Urinary bladder (tissue), 4 donors: ENCODE measurements at places on chromosomes 6 and 20.

DNA sequence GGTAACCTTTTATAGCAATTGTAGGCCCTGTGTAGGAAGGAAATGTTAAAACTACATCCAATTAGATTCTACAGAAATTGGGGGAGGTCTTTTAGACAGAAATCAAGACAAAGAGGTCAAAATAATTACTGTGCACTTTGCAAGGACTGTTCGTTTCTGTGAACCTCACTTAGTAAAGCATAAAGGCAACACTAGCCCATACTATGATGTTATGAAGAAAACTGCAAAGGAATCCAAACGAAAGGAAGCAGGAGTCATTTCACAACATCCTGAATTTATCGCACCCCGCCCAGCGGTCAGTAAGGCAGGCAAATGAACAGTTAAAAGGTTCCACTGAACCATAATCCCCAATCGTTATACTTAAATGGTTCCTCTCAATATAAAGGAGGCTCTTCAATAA, 429.5 kb upstream of the ARID1B start:
- DNase-seq = no peak

GRCh38 chr6:79466207-79466834, 70.9 kb downstream of the LCA5 start:
- no peak for DNase-seq

DNA sequence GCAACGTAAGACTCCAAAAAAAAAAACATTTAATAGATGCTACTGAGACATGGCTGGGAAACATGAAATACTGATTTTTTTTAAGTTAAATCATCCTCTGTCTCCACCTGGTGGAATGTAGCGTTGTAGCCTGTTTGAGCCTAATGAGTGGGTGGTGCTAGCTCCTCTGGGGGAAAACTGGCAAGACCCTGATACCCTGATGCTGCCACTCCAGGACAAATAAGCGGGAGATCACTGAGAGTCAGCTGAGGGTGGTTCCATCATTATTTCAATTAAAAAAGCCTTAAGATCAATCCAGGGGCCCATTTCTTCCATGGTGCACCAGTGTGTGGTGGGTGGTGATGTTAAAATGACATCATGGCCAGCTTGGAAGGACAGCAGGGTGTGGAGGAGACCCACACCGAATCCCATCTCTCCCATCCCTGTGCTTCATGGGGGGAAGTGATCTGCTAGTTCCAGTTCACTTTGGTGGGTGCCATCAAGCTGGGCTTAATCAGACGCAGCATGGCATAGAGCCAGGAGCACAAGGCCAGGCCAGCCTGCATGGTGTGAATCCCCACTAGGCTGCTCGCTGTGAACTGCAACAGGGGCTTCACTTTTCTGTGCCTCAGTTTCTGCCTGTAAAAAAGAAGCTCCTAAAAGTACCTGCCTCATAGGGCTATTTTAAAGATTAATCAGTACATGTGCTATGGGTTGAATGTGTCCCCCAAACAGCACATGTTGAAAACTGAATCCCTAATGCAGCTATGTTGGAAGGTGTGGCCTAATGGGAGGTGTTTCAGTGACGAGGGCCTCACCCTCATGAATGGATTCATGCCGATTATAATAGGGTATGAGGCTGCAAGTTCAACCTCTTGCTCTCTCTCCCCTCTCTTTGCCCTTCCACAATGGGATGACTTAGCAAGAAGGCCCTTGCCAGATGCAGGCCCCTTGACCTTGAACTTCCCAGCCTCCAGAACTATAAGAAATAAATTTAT, 13.0 kb upstream of the MRPS10 start:
- no peak for DNase-seq

DNA sequence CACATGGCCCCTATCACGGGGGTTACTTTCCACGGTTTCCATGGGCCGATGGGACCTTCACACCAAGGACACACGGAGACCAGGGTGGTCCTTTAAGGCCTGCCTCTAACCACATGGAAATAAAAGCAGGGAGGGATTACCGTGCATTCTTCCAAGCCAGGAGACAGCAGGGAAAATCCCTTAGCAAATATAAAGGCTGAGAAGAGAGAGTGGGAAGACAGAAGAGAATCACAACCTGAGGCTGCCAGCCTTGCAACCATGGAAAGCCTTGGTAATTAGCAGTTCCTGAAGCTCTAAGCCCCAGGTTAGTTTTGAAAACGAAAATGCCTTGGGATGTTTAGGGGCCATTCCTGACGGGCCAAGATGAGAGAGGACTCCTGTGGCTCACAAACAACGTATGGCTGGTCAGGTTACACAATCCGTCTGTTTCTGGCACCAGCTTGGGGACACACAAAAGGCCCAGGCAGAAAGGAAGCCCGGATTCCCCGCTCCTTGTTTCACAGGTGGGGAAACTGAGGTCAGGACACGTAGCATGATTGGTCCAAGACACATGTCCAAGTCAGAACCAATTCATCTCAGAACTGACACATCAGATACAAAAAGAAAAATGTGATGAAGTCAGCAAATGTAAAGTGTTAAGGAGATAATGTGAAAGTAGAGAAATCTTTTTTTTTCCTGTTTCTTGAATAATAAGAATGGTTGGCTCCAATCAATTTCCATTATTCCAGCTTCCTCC, 2.8 kb downstream of the PREX1 start:
- DNase-seq = no peak

DNA sequence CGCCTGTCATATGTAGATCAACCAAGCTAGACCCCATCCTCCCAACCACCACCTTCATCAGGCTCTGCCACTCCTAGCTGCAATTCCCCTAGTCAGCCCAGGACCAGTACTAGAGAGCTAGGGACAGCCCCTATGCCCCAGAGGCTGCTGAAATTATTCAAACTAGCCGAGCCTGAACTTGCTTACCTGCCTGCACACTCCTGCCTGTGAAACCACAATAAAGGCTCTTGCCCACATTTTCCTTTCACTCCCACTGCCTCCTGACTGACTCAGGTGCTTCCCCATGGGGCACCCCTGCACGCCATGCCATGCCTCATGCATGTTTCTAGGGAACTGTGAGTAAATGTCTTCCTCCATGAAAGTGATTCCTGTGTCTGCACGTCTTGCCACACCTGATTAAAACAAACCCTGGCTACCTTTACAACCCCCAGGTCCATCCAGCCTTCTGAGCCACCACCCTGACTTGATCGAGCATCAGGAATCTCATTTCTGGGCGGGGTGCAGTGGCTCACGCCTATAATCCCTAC, 66.5 kb upstream of the IER3 start:
- no peak for DNase-seq

DNA sequence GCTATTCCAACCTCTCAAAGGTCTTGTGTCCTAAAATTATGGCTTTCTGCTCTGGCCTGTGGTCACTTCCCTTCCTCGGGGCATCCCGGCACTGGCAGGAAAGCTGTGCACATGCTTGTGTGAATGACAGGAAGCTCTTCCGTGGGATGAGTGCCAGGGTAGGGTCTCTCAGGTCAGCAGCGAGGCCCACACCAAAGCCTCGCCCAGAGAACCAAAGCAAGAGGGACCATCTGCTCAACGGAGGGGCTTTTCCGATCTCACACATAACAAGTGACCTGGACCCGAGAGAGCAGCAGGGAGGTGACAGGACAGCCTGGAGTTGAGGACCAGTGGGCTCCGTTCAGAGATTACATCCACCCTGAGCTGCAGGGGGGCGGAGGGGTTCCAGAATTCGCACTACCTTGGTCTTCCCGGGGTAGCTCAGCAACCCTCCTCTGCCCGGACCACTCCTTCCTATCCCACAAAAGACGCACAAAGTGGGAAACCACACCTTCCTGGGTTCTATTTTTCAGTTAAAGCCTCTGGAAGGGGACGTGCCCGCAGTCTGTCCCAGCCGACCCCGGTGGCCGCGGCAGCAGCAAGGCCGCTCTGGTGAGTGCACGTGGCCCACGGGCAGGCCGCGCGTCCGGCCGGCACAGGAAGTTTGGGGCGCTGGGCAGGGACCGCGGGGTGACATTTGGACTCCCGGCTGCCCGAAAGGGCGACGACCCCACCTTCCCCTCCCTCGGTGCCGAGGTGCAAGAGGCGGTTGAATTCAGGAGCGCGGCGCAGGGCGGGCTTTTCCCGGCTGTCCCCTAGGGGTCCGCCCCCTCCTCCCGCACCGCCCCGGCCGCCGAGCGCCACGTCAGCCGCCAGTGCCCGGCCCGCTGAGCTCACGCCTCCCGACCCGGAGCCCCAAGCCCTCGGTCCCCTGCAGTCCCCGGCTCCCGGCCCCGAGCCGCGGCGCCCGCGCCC, 988 bp downstream of the TXNDC5 start:
- no peak for DNase-seq
